ENCODE measurements at places on chromosomes 11 and 22.

DNA sequence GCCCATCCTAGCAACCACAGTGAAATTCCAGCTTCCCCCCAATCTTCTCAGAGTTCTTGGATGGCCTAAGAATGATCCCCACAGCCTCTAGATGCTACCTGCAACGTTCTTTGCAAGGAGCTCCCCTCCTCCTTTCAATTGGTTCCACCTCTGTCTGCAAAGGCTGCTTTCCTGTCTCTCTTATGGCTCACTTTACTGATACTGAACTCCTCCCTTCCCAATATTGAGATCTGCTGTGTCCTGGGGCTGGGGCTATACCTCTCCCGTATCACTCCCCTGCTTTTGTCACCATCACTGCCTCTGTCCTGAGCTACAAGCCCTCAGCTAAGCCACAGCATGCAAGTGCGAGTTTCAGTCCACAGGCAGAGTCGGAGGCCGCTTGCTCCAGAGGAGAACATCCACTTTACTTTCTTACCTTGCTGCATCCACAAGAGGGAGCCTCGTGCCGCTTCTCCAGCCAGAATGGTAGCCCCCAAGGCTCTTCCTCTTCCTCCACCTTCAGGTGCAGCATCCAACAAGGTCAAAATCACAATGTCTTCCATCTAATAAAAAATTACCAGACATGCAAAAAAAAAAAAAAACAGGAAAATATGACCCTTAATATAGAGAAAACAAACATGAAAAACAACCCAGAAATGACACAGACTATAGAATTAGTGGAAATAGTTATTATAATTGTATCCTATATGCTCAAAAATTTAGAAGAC lies 48.6 kb upstream of the TMEM45B start:
- DNase-seq, result no peak

GRCh38 chr11:122672892-122673291 lies 17.4 kb downstream of the UBASH3B start:
- no peak for DNase-seq

DNA sequence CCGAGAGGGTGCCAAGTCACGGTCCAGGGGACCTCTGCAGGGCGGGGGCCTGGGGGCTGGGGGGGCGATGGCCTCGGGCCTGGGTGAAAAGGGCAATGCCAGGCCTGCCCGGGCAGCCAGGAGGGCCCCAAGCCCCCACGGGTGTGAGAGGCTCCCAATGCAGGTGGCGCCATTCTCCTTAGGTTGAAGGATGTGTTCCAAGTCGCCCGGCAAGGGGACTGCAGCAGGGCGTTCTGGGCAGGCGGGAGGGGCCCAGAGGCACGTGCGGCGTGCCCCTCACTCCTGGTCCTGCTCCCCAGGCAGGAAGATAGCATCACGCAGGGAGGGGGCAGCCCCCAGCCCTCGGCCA lies 730 bp upstream of the TNNI2 start:
- DNase-seq, result no peak

DNA sequence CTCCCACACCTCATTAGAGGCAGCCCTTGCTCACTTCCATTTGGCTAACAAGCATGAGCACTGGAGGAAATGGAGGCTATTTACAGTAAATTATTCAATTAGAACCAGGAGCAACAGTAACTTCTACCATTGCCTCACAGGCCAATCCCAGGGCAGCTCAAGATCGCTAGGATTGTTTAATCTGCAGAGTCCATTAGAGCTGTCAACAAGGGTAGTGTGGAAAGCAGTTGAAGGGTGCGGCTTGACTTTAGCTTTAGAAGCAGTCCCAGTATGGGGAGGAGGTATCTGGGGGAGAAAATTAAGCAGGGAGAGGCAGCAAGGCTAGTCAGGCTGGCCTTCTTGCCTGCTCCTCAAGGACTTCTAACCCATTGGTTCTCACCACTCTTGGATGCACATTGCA lies 38.3 kb upstream of the CYP2R1 start:
- DNase-seq, result no peak

- DNase-seq, result no peak
These were observed 86.3 kb upstream of the PHOX2A start for GRCh38 chr11:72330131-72330727.

DNA sequence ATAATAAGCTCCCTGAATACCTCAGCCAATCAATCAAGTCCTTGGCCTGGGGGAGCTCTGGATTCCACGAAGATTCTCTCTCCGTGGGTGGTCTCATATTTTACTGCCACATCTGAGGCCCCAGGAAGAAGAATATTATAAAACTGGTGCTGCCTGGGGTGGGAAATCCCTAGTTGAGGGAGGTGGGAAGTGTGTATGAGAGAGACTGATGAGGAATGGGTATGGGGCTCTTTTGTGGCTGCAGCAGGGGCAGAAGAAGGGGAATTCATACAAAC lies 71.5 kb downstream of the SYN3 start:
- DNase-seq, result no peak

DNA sequence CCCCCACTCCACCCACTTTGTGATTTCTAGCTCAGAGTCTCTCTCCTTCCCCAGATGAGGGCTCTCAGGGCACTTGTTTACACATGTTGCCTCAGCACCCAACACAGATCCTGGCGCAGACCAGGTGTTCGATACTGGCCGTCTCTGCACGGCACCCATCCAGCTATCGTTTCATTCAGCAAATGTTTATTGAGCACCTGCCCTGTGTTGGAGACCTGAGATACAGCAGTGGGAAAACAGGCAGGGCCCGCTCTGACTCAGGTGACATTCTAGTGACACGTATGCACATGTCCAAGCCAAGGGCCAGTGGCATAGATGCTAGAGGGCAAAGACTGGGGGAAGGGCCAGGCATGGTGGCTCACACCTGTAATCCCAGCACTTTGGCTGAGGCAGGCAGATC lies 71.9 kb downstream of the NFAM1 start:
- no peak for DNase-seq

DNA sequence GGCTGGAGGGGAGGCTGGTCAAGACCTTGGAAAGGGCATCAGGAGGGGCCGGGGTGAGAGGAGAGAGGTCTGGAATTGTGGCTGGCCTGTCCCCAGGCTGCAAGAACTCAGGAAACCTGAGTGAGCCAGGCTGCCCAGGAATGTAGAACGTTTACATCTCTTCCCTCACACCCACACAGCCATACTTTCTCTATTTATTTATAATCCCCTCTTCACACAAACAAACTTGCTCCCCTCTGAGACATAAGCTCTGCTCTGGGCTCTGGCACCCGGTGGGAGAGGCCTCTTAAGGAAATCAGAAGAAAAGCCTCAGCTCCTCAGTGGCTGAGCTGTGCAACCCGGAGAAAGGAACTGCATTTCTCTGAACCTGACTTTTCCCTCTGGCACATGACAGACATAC lies 5.5 kb downstream of the CHRDL2 start:
- no peak for DNase-seq

- DNase-seq, result no peak
These were observed 2.8 kb downstream of the SIAE start for GRCh38 chr11:124670732-124671131.

DNA sequence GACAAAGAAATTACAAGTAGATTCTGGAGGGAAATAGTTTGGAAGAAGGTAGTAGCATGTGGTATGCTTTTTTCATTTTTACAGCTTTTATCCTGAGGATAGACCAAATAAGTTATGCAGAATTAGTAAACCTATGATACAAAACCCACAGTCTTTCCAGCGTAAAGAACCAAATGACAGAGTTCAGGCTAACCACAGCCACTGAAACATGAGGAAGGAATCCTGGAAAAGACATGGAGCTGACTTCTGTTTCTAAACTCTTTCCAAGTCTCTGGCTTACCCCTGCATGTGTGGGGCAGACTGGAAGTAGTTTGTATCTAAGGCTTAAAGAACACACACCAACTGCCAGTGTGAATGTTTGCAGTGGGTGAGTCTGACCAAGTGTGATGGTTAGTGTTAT lies 258.4 kb upstream of the TENM4 start:
- no peak for DNase-seq

DNA sequence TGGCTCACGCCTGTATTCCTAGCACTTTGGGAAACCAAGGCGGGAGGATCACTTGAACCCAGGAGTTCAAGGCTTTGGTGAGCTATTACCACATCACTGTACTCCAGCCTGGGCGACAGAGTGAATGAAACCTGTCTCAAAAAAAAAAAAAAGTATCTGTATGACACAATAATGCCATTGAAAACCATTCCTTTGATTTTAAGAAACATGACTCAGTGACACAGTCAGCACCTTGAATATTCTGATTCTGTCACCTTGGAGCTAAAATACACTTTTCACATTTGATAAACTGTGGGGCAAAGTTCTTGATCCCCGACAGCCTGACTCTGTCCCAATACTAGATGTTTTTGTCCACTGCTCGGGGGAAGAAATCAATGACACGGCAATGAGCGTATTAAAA lies 16.7 kb upstream of the ELFN2 start:
- no peak for DNase-seq

GRCh38 chr11:132686886-132687285 lies 845.4 kb downstream of the OPCML start:
- DNase-seq, result no peak

- DNase-seq, result no peak
These were observed 25.8 kb downstream of the TSKU start for GRCh38 chr11:76808996-76809395.

- no peak for DNase-seq
These were observed 1.2 kb downstream of the C2CD2L start for GRCh38 chr11:119108146-119108856.

- DNase-seq, result no peak
These were observed 29.3 kb upstream of the PPP2R1B start for GRCh38 chr11:111795334-111795985.

DNA sequence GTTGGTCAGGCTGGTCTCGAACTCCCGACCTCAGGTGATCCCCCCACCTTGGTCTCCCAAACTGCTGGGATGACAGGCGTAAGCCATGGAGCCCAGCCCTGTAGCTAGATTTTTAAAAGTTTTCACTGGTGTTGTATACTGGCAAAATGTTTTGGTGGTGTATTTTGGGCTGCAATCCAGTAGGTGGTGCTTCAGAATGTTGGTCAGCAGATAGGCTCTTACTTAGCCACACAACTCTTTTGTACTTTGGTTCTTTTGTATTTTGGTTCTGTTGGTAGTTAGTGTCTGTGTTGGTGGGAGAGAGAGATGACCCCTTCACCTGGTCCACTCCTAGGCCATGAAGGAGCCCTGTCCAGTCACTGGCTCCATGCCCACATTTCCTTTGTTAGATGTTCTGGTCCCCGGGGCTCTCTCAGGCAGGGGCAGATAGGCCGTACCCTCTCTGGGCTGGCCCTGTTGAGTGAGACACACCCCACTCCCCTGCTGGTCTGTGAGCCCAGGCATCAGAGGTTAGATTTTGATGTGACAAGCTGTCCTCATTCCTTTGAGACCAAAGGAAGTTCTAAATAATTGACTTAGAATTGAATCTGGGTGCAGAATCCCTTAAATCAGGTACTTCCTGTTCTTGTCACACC lies 123.8 kb downstream of the DDX10 start:
- no peak for DNase-seq

- DNase-seq, result no peak
These were observed 9.3 kb downstream of the TSSC4 start for GRCh38 chr11:2409611-2410468.

DNA sequence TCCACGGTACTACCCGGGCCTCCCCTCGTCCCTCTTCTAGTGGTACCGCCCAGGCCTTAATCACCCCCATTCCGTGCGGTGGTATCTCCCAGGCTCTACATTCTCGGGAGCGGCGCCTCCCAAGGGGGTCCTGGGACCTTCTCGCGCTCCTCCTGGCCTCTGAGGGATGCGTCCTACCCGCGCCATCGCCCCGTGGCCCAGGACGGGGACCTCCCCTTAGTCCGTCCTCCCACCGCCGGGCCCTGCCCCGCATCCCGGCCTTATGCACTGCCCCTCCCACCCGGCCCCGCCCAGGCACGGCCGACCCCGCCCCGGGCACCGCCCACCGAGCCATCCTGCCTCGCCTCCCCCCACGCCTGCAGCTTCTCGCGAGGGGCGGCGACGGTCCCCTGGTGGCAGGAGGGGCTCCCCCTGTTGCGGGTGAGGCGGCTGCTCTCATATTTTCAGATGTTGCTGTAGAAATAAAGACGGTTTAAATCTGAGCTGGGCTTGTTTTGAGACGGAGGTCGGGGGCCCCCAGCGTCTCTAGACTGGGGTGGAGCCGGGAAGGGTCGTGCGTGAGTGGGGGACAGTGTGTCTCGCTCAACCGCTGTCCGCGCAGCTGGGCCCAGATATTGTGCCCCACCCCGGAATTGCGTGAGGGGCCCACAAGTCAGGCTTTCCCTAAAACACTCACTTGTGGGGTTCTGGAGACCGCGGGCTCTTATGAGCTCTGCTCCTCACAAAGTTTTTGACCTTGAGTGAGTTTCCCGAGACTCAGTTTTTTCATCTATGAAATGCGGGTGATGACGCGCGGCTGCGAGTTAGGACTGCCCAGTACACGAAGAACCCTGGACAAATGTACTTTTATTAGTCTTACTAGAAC lies 828 bp upstream of the RAB1B start:
- peak; percentile 78 for DNase-seq

DNA sequence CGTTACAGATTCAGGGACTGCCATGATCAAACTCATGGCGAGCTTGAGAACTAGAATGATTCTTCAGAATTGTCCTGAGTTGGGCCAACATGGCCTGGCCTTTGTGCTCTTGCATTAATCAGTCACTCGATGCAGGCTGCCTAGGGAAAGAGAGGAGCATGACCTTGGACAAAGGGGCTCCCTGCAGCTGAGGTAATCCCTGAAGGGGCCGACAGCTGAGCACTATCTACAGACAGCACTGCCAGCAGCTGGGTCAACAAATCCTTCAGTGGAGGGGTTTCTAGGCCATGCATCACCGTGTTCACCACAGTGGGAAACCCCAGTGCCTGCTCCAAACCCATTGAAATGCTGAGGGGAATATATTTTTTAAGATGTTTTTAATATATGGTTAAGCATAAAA lies 159.5 kb upstream of the POU2AF2 start:
- no peak for DNase-seq

GRCh38 chr11:78022397-78023396 lies at the start of gene KCTD14:
Gene KCTD14, minus strand, starts transcription at chr11:78023276. Its CDS starts 27 bp downstream, at chr11:78023249.
- no peak for DNase-seq

DNA sequence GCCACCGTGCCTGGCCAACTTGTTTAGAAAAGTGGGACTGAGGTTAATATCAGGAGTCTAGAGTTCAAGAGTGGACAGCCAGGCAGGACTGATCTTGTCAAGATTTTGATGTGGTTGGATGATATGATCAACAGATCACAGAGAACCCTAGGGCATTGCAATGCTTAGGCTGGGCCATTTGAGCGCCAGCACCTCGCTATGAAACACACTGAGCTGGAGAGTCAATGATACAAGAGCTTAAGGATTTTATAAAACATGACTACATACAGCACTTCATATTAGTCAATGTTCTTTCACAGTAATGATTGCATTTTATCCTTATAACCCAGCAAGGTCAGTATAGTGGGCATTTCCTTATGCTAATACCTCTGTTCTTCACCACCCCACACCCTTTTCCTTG lies 15.4 kb upstream of the PEX26 start:
- no peak for DNase-seq

Data from activated T-cell treated with anti-CD3 and anti-CD28 coated beads for 4 hours (primary cell).